ENCODE measurements at places on chromosomes 7 and 10. TPM values are rescaled to one million over a fixed set of nuclear protein-coding genes. Genes with fewer than 3 reads are reported as not detected.
A peak's percentile ranks its signal among the peaks of the same experiment; 100 is the strongest.

The PLAU gene
- total RNA-seq: 34.2 TPM

DNA sequence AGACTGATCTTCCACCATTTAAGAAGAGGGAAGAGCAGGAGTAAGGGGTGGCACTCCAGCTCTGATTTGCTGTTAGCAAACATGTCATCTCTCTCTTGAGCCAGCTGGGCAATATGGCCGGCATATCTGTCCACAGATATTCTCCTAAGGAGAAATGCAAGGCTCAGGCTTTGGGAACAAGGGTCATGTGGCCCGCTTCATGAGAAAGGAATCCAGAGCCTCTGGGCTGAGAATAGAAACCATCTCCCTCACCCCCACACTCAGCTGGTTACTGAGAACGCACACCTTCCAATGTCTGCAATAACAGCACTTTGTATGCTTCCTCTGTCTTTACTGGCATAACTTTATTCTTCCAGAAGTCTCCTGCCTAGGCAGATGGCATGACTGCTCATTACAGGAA lies 171.2 kb downstream of the ELMO1 start:
- DNase-seq: no peak

The LIPF gene
- total RNA-seq: not detected

The STMP1 gene
- total RNA-seq: 34.4 TPM

The ZCWPW1 gene
- total RNA-seq: 2.9 TPM

DNA sequence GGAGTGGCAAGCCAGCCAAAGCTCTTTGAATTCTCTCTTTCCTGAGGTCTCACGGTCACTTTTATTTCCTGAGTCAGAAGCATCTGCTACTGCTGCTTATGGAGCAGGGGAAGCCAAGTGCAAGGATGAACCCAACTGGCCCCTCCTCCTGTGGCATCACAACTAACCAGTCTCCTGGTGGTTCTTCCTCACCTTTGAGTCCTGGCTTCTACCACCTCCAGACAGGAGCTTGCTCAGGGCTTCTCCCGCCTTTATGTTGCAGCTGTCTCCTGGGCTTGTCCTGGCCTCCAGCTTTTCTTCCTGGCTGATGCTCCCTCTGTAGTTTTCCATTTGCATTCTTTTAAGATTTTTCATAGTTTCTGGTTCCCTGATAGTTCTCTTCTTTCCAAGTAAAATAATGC lies 349.7 kb upstream of the NRP1 start:
- DNase-seq: no peak

DNA sequence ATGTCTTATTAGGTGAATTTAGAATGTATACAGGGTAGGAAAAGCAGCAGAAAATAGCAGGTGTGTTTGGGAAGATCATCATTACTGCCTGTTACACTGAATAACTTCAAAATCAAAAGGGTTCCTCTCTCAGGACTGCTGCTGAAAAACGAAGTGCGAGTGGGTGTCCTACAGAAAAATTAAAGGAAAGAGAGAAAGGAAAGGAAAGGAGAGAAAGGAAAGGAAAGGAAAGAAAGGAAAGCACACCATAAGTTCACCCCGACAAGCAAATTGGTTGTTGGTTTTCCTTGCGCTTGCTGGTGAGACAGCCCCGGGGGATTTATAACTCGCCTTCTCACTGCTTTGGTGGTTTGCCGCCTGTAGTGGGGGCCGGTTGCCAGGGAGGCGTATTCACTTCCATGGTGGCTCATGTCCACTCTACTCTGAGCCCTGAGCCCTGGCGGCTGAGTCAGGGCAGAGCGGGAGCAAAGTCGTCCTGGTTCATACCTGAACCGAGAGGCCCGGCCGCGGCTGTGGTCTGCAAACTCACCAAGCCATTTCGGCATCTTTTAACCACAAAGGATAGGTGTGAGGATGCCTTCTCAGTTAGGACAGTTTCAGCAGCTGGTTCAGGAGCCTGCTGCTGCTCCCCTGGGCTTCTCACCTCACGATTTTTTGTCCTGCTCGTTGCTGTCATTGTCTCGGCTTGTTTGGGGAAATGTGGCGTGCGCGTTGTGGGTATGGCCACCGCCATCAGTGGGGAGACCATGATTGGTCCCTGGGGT lies 26.1 kb downstream of the INPP5A start:
- peak; percentile 80 for DNase-seq

The ITPRID1 gene
- not detected for total RNA-seq

GRCh38 chr10:20858292-20859124 lies 38.6 kb downstream of the NEBL start:
- DNase-seq: no peak
